T-helper 2 cell treated with Interferon-gamma antibody and Interleukin-4, amounts not matched to agents 100 ng/mL and 5 ng/mL, for 36 hours (primary cell): ENCODE measurements at places on chromosomes 13 and 19. TPM values are rescaled to one million over a fixed set of nuclear protein-coding genes. Genes with fewer than 3 reads are reported as not detected.

CGB3 gene
- total RNA-seq: not detected in 2 replicates

ENOX1 gene
- not detected in 2 replicates for total RNA-seq

TGDS gene
- 19.1 and 19.6 TPM in 2 replicates for total RNA-seq

IGFL2 gene
- 0.30 TPM in 1 of 2 replicates, not detected in the other for total RNA-seq

PSG7 gene
- total RNA-seq: not detected in 2 replicates

ATP1A3 gene
- total RNA-seq: 2.3 and 2.5 TPM in 2 replicates

NLRP5 gene
- not detected in 2 replicates for total RNA-seq

ATXN8OS gene
- not detected in 2 replicates for total RNA-seq

CEBPA gene
- 0.07 and 0.09 TPM in 2 replicates for total RNA-seq

ZNF66 gene
- total RNA-seq: 12.1 and 14.0 TPM in 2 replicates

NBEA gene
- 0.27 and 0.39 TPM in 2 replicates for total RNA-seq
